ENCODE measurements at places on chromosomes 6 and 20.

GRCh38 chr6:47440719-47441118, 36.9 kb upstream of the CD2AP start:
- no peak for DNase-seq

DNA sequence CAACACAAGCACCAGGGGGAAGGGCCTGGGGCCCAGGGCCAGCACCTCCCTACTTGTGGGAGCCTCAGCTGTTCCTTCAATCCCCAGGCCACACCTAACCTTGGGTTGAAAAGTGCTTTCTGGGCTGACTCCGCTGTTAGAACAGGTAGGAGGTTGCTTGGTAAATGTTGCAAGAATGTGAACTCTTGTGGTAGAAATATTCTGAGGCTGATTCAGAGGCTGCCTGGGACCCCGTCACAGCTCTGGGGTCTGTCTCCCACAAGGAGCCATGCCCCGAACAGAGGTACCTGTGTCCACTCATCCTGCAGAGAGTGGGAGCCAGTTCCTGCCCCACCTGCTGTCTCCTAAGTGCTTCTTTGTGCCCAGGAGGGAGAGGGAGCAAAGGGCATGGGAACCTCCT, 14.4 kb upstream of the MAS1L start:
- no peak for DNase-seq

- DNase-seq, result no peak
These were observed 693.2 kb upstream of the GJE1 start for GRCh38 chr6:141439513-141439912.

- no peak for DNase-seq
These were observed 2695.0 kb upstream of the DEFB115 start for GRCh38 chr20:28562510-28562898.

DNA sequence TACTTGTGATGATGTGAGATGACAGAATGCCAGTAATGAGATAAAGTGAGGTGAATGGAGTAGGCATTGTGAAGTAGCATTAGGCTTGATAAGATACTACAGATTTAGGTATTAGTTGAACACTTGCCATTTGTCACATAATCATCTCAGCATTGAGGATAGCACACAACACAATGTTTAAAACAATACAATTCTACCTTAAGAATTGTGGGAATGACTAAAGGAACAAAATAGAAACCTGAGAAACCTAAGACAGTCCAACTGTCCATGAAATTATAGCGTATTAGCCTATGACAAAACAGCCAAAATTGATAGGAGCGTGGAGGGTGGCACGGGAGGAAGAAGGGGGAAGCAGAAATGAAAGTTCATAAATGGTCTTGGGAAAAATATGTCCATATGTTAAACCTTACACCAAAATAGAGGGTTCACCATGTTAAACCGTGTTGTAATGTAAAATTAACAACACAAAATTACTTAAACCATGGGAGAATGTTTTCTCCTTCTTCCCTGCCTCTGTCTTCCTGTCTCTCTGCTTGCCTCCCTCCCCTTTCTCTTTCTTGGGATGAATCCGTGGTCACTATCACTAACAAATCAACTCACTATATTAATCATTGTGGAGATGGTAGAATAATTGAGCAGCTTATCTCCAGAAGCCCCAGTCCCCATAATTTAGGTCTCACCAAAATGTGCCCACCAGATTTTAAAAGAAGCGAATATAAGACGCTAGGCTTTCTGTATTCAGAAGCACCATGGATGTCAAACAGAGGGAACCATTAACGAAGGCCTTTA, 33.0 kb upstream of the HFE start:
- no peak for DNase-seq

- DNase-seq, result no peak
These were observed 32.8 kb upstream of the HBS1L start for GRCh38 chr6:135087403-135087802.

DNA sequence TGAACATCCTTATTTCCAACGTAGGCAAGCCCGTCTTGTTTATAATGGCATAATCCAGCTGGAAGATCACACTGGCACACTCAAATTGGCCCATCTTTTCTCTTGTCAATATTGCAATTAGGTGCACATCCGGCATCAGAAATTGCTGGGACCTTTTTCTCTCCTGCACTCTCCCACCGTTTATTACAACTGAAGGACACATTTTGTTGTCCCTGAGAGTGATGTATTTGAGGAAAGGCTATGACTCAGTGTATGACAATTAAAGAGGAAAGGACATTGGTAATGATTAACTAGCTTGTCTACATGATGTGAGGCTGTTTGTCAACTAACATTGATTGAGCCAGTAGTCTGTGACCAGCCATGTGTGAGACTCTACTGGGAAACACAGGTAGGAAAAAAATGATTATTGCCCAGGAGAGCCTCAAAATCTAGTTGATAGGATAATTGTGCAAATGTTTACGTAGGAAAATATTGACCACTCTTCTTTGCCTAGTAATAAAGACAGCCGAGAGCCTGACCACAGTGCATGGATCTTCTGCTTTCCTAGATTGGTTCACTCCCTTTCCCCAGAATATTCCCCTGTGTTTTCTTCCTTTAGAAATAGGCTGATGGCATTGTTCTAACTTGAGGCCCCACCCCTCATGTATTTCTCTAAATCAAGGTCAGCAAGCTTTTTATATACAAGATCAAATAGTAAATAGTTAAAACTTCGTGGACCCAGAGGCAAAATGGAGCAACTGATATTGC, 230.0 kb upstream of the BTBD3 start:
- DNase-seq, result no peak

- no peak for DNase-seq
These were observed 5.7 kb downstream of the SESN1 start for GRCh38 chr6:109088995-109089394.

DNA sequence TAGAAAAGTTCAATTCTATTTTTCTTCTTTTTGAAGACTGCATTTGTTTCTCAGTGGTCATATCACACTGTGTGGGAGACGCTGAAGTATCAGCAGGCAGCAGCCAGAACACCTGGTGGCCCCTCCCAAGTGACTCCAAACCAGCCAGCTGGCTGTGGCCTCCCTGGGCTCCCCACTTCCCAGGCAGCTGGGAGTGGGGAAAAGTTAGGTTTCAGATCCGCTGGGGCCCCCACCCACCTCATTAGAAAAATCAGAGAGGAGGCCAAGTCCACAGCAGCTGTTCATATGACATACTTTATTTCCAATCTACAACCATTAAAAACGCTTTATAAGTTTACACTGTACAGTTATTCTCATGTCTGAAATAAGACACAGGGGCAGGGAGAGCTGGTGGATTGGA, 3.6 kb upstream of the DSN1 start:
- no peak for DNase-seq

GRCh38 chr6:119830494-119831295, 481.1 kb upstream of the MAN1A1 start:
- no peak for DNase-seq

DNA sequence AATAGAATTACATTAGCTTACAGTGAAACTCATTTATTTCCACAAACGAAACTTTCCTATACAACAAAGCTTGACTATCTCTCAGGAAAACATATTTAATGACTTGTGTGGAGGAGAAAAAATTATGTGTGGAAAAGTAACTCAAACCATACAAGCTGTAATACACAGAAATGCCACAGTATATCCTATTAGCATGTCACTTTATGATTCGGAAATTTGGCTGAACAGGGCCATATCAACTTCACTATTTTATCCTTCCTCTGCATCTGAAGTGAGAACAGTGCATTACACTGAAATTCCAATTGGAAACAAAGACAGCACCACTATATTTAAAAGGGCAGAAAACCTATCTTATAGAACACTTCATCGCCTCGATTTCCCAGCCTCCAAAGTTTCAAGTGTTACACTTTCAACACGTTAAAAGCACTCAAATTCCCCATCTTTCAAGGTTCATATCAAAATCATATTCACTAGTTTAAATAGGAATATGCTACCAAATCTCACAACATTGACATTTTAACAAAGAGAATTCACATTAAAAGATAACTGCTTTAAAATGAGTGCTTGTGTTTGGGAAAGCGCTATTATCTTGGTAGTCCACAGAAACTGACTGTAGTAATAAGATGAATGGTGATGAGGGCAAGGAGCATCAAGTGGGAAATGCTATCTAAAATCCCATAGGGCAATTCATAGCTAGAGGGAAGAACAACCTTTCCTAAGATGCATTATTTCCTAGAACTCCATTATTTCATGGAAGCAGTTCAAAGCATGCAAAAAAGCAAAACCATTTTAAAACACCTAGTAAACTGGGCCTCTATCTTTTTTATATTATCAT, 1.8 kb downstream of the REV3L start:
- DNase-seq, result no peak

DNA sequence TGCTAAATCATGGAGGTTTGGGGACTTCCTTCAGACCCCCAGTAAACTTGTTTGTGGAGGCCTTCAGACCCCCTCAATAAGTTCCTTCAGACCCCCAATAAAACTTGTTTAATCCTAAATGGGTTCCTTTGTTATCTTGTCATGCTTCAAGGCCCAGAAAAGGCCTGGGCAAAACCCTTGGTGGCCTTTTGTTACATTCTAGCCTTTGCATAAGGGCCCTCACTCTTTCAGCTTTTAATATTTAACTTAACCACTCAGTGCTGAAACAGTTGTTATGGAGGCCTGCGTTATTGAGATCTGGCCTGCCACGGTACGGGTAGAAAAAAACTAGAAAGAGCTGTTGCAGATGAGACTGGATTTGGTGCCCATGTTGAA, 4.3 kb upstream of the DYNLRB1 start:
- no peak for DNase-seq

- no peak for DNase-seq
These were observed 83.3 kb downstream of the GMDS start for GRCh38 chr6:2162079-2162445.

- no peak for DNase-seq
These were observed 298.4 kb upstream of the PLN start for GRCh38 chr6:118249680-118250079.

GRCh38 chr20:49699200-49699992, 14.3 kb downstream of the B4GALT5 start:
- DNase-seq, result no peak

DNA sequence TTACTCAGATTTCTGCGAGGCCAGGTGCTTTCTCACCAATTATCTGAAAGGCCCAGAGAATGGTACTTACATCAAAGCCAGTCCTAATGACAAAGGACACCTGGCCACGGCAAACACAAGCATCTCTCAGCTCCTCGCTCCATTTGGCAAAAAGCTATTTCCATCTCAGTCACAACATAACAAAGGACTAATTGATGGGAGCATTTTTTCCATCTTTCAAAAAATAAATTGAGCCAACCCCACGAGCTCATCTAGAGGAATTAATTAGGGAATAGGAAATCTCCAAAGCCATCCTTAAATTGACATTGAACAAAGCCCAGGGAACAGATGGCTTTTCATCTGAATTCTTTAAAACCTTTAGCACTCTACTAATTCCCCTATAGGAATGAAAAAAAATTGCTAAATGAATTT, 236.7 kb downstream of the HAO1 start:
- DNase-seq, result no peak

GRCh38 chr6:94052749-94053148, 633.4 kb upstream of the EPHA7 start:
- no peak for DNase-seq
